ENCODE measurements at places on chromosomes 2 and 18.

DNA sequence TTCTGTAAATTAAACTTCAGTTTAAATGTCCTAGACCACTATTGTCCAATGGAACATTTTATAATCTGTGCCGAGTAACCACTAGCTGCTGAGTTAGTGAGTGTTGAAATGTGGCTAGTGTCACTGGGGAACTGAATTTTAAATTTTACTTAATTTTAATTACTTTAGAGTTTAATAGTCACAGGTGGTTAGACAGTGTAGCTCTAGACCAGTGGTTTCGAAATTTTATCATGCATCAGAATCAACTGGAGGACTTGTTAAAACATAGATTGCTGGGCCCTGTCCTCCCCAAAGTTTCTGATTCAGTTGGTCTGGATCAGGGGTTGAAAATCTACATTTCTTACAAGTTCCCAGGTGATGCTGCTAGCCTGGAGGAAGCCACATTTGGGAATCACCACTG is 110.4 kb downstream of the FMNL2 start:
- DNase-seq: no peak

DNA sequence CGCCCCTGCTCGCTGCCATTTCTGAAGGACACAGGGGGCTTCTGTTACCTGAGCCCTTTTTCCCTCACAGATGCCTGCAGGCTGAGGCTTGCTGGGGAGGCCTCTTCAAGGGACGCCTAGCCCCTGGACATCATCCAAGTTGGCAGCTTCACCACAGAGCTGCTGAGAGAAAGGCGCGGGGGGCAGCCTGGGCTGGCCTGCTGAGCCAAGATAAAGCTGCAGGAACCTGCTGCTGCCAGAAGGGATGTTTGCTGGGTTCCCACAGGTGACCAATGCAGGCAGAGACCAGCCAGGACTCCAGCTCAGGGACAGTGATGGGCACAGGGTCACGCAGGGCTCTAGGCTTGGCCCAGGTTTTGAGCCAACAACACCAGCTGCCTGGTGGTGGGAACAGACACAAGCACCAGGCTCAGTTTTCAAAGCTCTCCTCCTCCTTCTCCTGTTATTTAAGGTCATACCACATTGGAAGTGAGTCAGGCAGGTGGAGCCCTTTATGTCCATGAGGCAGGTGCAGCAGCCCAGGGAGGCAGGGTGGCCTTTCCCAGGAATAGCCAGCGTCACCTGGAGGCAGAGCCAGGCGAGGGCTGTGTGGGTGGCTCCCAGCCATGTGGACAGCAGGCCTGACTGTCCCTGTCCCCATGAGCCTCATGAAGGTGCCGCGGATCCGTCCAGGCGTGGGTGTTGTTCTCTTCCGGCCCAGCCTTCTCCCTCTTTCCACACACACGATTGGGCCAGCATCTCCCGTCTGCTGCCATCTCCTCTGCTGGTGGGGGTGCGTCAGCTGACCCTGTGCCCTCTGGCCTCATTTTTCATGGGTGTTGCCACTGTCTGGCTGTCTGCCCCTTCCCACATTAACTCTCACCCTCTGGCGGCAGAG is 515.5 kb upstream of the MYT1L start:
- DNase-seq: peak; percentile 98

DNA sequence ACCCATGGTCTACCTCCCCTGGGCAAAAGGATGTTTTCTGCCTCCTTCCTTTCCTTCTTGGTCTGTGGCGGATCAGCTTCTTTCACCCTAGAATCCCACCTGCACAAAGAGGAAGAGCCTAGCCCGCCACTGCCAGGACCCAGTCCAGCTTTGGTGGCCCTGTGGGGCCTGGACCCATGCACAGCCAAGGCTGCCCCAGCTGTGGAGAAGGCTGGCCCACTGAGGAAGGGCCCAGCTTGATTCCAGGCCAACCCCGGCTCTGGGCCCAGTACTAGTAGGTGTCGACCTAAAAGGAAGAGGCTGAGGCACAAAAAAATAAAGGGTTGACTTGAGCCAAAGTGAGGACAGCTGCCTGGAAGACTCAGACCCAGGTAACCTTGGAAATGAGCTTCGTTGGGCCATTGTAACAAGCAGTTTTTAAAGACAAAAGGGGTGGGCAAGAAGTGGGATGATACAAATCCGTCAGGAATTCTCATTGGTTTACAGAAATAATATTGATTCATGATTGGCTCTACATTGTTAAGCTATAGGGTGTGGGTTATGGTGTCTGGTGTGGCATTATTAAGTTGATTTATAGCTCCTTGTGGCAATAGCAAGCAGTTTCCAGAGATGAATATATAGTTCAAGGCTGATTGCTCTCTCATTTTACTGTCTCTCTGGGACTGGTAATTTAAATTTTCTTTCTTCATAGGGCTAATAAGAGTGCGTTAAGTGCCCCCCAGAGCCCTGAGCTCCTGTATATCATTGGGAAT is 29.8 kb upstream of the MAL start:
- no peak for DNase-seq

DNA sequence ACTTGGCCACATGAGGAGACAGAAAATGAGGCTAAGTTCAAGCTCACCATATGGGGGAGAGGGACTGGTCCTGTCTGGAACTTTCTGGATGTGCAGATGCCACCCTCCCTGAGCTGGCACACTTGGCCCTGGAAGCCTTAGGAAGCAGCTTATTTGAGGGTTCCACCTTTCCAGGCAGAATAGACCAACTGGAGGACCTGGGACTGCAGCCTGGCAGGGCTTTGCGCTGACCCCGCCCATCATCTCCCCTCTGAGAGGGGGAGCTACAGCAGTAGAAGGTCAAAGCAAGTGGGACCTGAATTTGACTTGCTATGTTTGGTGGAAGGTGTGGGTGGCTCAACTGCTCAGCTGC is 39.5 kb downstream of the TMEM17 start:
- no peak for DNase-seq

DNA sequence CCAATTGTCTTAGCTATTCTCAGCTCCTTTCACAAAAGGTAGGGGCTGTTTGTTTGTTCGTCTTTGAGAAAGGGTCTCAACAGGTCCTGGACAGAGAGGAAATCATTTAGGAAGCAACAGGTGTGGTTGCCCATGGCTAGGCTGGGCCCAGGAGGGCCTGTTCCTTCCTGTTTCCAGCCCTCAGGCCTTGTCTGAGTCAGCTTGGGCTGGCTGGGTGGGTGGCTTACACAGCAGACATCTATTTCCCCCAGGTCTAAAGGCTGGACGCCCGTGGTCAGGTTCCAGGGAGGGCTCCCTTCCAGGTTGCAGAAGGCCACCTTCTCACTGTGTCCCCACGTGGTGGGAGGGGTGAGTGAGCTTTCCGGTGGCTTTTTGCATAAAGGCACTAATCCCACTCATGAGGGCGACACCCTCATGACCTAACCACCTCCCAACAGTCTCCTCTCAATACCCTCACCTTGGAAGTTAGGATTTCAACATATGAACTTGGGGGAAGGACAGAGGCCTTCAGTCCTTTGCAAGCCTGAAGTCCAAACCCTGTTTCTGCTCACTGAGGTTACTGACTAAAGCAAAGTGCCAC is 45.5 kb downstream of the ARHGEF4 start:
- DNase-seq: no peak

DNA sequence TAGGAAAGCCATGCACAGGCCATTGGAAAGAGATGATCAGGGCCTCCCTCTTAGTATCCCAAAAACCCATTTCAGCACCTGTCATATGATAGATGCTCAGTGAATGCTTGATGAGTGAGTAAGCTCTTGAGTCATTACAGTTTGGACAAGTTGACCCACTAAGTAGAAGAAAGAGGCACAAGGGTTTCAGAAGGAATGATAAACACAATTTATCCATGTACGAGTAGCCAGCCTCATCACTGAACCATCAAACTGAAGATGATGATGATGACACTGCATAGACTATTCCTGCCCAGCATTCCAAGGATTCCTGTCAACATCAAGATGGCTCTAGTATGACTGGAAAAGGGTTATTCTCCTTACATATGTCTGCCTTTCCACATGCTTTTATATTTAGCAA is 596.0 kb downstream of the BCL11A start:
- DNase-seq: no peak

DNA sequence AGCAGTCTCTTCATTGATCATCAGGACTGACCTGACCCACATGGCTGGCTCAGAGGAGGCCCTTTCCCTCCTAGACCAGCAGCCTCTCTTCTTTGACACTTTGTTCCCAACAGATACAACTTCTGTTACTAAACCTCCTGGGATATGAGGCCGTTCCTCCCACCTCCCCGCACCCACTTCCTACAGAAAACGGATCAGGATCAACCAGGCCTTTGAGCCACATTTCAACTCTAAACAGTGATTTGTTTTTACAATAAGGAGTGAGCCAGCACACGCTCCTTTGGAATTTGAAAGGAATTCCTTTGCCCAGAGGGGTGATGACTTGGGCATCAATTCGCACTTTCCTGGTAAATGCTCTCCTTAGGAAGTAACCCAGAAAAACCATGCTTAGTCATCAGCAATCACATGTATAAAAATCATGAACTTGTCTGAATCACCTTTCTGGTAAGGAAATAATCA is 180.4 kb downstream of the FAM124B start:
- DNase-seq: no peak

DNA sequence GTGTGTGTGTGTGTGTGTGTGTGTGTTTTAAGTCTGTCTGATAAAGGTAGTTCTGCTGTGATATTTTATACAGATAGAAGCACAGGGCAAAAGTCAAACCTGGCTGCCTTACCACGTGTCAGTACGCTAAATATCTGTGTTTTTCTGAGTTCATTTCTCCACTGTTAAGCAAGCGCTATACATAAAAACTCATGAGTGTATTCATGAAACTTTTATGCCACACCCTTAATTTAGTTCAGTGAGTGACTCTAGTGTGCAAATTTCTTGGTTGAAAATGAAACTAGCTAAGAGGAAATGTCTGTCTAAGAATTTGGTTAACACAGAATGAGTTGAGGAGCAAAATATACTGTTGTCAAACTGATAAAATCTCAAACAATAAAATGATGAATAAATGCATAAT is 11.2 kb downstream of the CASP10 start:
- DNase-seq: no peak

DNA sequence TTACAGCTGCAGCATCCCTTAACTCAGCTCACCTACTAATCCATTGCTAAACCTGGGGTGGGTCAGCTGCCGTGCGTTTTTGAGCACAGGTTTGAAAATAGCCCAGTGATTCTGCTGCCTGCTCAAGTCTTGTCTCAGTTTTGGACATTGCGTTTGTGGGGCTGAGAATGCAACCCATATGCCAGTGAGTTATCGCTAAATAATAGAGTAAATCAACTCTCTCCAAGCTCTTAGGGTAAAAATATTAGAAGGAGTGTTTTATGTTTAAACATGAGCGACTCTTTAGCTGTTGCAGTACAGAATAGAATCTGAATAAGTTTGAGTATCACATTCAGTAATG is 2.1 kb downstream of the TSHZ1 start:
- no peak for DNase-seq

GRCh38 chr18:394987-395362 is 105.5 kb downstream of the COLEC12 start:
- DNase-seq: no peak

Measured in NCI-H2081 treated with DMSO at 0.1 percent for 48 hours (cell line).